Hematopoietic multipotent progenitor cell treated with erythropoietin and hydrocortisone succinate and interleukin-3 and kit ligand, for 6 days (in vitro differentiated cells): ENCODE measurements at places on chromosomes 5 and 9.
A peak's percentile ranks its signal among the peaks of the same experiment; 100 is the strongest.

- DNase-seq: no peak
These were observed 293.7 kb downstream of the SPOCK1 start for GRCh38 chr5:137205231-137206027.

DNA sequence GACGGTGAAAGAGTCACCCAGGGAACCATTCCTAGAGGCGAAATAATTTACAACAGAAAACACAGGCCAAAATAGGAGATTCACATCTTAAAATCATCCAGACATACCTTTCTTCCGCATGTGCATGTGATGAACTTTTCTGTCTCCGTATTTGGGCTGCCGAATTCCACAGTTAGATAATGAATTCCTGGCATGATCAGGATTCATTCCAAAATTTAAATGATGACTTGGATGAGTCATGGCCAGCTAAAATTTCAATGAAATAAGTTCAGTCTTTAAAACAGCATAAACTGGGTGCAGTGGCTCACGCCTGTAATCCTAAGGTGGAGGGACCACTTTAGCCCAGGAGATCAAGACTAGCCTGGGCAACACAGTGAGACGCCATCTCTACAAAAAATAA, 82.7 kb downstream of the DROSHA start:
- no peak for DNase-seq

DNA sequence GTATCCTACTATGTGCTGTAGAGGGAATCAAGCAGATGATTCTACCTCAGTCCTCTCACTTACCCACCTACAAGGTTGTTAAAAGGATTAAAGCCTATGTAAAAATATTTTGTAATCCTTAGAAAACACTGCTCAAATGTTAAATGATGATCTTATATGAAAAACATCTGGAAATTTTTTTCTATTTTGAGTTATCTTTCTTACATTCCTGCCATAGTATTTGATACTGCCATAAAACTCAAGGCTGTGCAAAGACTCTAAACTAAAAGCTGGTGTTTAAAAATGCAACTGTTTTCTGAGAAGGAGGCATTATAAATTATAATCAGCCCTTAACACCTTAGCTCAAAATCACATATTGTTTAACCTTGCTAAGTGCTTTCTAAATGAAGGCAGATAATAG, 474.2 kb downstream of the PRELID2 start:
- DNase-seq: no peak

DNA sequence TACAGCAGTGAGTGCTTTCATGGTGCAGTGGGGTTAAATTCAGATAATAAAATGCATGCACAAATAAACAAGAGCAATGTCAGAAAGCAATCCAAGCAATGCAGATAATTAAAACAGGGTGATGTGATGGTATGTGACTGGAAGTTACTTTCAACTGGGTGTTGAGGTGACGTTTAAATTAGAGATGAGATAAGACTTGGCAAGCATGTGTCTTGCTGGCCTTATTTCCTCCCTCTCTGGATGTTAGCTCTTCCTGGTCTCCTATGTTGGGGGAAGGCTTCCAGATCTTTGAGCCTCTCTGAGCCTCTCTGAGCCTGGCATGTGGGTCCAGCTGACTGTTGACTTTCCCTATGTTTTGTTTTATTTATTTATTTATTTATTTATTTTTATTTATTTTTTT, 54.4 kb downstream of the DOCK2 start:
- no peak for DNase-seq

- DNase-seq: no peak
These were observed 3.6 kb downstream of the TTC23L start for GRCh38 chr5:34842554-34842953.

- no peak for DNase-seq
These were observed 75.3 kb downstream of the LHFPL2 start for GRCh38 chr5:78573318-78573717.

GRCh38 chr5:133962801-133963476, 5.5 kb downstream of the C5orf15 start:
- DNase-seq: no peak

- no peak for DNase-seq
These were observed 8.3 kb downstream of the SOHLH1 start for GRCh38 chr9:135690836-135691570.

DNA sequence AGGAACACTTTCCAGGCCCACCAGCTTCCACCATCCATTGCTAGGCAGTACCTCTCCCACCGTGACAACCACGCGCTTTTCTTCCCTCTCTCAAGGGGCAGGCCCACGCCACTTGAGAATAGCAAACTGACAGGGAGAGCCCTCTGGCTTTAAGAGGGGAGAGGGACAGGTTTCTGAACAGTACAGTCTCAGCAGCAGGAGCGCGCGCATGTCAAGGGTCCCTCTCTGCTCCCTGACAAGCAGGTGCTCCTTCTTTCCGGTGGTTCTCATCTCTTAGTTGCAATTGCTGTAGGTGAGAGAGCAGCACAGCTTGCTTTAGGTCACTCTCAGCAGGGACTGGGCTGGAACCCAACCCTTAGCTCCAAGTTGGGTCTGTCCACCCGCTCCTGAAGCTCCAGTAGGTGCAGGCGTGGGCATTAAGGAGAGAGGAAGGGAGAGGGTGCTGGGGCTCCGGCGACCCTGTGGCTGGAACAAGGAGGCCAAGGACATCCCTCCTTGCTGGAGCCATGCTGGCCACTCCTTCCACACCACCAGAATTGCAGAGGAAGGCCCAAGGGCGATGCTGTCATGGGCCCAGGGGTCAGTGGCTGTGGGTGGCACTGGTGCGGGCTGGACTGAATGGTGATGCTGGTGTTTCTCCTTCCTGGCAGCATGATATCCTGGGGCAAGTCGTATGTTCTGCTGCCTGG, 9.0 kb upstream of the PHF2 start:
- DNase-seq: peak; percentile 37

- no peak for DNase-seq
These were observed 77.2 kb downstream of the PRRT1B start for GRCh38 chr9:131622523-131622922.

DNA sequence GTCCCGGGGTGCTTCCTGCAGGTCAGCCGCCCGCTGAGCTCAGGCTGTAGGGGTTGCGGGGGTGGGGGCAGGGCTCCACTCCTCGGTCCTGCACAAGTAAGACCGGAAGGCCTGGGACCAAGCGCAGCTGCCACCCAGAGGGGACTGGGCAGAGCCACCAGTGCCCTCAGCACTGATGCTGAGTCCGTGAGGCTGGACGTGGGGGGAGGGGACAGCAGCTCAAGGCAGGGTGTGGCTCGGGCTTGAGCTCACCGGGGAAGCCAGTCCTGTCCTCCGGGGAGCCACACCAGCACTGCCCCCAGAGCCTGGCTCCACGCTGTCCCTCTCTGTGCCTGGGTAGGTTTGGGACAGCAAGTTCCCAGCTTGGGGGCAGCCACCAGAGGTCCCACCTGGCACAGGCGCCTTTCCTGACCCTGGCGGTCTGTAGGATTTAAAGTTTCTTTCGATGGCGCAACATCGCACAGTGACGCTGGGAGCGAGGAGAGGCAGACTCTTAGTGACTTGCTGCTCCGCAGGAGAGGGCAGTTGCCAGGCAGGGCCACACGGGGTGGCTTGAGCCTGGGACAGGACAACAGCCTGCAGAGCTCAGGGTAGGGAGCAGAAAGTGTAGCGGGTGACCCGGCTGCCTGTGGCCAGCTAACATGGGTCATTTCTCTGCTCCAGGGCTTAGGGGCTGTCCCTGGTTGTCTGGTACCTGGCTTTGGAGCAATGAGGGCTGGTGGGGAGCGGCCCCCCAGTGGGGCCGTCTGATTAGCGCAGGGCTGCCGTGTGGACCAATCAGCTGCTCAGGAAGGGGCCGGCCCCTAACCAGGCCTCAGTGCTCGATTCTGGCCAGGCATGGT, 5.7 kb downstream of the LCN1 start:
- DNase-seq: no peak

- no peak for DNase-seq
These were observed 20.1 kb upstream of the NSMF start for GRCh38 chr9:137478962-137479861.

DNA sequence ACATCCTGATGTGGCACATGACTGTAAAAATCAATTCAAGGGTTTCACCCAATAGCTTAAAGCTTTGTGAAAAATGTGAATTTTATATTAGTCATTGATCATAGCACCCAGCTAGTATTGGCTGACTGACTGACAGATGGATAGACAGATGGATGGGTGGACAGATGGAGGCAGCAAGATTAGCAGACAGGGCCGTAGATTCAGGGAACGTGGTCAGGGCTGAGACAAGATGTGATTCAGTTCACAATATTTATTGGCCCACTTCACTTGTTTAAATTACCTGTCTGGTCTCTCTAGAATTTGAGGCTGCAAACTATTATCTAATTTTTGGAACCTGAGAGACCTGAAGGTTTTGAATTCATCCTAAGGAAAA, 12.0 kb upstream of the PCSK5 start:
- DNase-seq: no peak

- no peak for DNase-seq
These were observed 30.4 kb downstream of the FAM163B start for GRCh38 chr9:133578524-133579441.

GRCh38 chr9:137037035-137037434, 5.1 kb upstream of the FUT7 start:
- DNase-seq: no peak

DNA sequence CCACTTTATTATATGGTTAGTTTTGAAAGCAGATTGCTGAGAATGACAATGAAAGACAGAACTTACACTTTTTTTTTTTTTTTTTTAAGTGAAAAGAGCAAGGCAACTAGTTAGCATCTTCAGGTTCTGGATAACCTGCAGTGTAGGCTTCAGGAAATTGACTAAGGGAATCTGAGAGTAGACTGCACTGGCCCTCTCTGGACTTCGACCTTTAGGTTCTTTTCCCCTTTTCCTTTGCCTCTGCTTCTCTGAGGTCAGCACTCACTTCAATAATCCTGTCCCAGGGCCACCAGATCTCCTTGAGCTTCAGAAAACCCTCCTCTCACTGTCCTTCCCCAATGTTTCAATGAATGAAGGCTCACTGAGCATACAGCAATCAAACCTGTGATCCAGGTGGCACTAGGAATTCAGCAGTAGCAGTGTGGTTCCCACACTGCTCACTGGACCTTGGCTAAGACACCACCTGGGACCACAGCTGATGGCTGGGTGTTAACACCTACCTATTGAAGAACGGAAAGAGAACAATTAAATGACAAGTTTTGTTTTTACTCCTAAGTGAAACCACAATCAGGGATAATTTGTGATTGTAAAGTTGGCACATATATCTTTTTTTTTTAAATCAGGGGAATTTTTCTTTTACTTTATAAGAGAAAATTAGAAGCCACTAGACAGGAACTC, 85.8 kb upstream of the IL6ST start:
- DNase-seq: no peak

GRCh38 chr9:80320480-80320879, 748.7 kb downstream of the TLE4 start:
- DNase-seq: no peak

GRCh38 chr9:71909887-71910649, 925 bp downstream of the ABHD17B start:
- DNase-seq: peak; percentile 68

DNA sequence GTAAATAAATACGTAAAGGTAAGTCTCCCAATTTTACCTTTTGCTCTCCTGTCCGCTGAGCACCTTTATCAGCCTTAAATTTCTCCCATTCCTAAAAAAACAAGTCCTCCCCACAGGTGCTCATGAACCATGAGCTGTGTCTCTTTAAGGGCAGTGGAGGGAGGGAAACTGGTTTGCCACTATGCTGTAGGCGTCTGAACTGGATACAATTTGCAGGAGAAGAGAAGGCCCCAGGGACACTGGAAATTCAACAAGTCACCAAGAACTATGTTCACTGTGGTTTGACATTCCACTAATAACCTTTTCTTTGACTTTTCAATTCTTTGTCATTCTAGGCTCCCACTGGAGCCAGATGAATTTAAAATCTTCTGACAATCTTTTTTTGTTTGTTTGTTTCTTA, 72.2 kb downstream of the LHFPL2 start:
- DNase-seq: no peak

DNA sequence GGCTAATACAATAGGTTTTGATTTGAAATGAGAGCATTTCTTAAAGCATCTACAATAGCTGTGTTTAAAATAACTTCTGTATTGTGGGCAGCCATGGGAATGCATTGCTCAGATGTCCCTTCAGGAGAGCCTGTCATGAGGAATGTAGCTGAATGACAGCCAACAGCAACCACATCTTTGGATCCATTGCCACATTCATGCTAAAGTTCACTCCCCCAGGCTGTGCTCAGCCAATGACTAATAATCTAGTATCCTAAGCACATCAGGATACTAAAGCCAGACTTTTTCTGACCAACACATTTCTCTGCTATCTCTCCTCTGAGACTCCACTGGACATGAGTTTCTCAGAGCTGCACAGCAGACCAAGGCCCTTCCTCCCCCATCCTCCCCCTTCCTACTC, 45.5 kb downstream of the HTR1A start:
- no peak for DNase-seq

- DNase-seq: no peak
These were observed 22.1 kb downstream of the NTRK2 start for GRCh38 chr9:84691634-84692033.

GRCh38 chr9:27535701-27536118, 6.1 kb upstream of the MOB3B start:
- DNase-seq: peak; percentile 32

GRCh38 chr9:79408200-79408599, 163.6 kb upstream of the TLE4 start:
- no peak for DNase-seq

DNA sequence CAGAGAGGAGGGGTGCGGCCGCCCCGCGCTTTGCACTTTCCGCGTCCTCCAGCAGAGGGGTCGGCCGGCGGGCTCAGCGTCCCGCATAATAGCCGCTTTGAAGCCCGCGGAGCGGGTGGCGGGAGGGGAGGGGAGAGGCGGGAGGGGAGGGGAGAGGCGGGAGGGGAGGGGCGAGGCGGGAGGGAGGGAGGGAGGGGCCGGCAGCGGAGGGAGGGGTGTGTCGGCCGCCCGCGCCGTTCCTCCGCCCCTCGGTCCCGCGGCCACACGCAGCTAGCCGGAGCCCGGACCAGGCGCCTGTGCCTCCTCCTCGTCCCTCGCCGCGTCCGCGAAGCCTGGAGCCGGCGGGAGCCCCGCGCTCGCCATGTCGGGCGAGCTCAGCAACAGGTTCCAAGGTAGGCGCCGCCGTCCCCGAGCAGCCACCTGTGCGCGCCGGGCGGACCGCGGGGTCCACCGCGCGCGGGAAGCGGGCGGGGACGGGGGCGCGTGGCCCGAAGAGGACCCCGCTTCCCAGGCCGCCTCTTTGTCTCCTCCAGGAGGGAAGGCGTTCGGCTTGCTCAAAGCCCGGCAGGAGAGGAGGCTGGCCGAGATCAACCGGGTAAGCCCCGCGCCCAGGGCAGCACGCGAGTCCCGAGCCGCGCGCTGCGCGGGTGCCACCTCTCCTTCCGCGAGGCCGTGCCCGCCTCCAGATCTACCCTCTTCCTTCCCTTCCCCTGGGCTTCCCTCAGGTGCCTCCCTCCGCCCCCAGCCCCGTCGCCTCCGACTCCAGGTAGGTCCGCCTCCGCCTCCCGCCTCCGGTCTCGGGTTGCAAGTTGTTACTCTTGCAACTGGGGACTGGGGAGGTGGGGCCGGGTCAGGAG, at the start of gene AIF1L:
Gene AIF1L, plus strand, starts transcription at position 263 of the 857 bp plus-strand sequence. Its CDS starts 99 bp downstream, at position 362.
- DNase-seq: peak; percentile 64
